Sigmoid colon (tissue), 7 donors: ENCODE measurements at places on chromosomes 2 and 18.
A peak's percentile ranks its signal among the peaks of the same experiment; 100 is the strongest.

GRCh38 chr2:96353032-96353561 lies 17.5 kb downstream of the NCAPH start:
- no peaks in the 10 kb centered on the region for H3K4me1 ChIP-seq
- no peak overlapping the region for H3K4me3 ChIP-seq
- no peak for DNase-seq
- peak overlapping the region; percentile 54 for H3K27ac ChIP-seq
- H3K27me3 ChIP-seq = no peaks in the 10 kb centered on the region

DNA sequence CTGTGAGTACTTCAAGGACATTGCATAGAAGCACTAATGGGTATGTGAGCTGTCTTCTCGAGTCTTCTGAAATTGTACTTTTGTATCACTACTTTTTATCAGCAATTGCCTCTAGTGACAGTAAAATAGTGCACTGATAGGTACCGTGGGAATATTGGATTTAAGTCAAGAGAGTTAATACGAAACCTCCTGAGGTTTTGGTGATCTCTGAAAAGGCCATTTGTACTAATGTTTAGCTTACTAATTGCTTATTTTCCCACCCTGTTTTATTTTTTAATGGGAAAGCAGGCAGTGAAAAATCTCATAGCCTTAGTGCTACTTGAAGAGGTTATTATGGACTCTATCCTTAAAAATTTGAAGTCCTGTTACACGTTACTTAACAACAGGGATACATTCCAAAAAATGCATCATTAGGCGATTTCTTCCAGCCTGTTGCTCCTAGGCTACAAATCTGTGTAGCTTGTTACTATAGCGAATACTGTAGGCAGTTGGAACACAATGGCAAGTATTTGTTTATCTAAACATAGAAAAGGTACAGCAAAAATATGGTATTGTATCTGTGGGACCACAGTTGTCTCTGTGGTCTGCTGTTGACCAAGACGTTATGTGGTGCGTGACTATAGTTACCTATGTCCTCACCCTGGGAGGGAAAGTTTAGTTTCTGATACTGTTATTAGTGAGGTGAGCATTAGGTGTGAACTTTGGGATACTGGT lies 65.9 kb downstream of the CAB39 start:
- peak overlapping the region; percentile 8 for H3K27ac ChIP-seq
- peaks cover 50% of the 10 kb centered on the region for H3K4me1 ChIP-seq
- H3K36me3 ChIP-seq = no peaks in the 10 kb centered on the region
- H3K4me3 ChIP-seq = no peak overlapping the region
- DNase-seq = no peak

- no peak overlapping the region for H3K27ac ChIP-seq
- H3K36me3 ChIP-seq = no peaks in the 10 kb centered on the region
- H3K4me1 ChIP-seq = no peaks in the 10 kb centered on the region
Measured at GRCh38 chr2:29082804-29083495, 8.6 kb upstream of the PCARE start.

- no peak overlapping the region for H3K27ac ChIP-seq
- no peaks in the 10 kb centered on the region for H3K27me3 ChIP-seq
- H3K36me3 ChIP-seq = no peaks in the 10 kb centered on the region
Measured at GRCh38 chr2:44450082-44450481, 88.3 kb downstream of the CAMKMT start.

DNA sequence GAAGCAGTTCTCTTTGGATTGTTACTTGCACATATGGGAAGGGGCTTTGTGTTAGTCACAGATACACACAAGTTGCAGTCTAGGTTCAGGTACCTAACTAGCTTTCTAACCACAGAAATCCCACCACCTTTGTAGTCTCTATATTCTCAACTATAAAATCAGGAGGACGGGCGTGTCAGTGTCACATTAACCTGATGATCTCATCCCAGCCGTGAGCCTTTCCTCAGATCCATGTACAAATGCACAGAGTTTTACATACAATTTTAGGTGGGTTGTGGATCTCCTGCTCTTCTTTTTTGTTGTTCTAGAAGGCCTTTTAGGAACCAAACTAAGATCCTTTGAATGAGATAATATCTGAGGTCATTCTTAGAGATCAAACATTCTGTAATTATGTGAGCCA lies 94.0 kb downstream of the ZNF532 start:
- H3K27ac ChIP-seq = no peak overlapping the region
- H3K4me1 ChIP-seq = peaks cover 9% of the 10 kb centered on the region
- no peak overlapping the region for H3K4me3 ChIP-seq
- H3K27me3 ChIP-seq = no peaks in the 10 kb centered on the region
- H3K36me3 ChIP-seq = no peaks in the 10 kb centered on the region

DNA sequence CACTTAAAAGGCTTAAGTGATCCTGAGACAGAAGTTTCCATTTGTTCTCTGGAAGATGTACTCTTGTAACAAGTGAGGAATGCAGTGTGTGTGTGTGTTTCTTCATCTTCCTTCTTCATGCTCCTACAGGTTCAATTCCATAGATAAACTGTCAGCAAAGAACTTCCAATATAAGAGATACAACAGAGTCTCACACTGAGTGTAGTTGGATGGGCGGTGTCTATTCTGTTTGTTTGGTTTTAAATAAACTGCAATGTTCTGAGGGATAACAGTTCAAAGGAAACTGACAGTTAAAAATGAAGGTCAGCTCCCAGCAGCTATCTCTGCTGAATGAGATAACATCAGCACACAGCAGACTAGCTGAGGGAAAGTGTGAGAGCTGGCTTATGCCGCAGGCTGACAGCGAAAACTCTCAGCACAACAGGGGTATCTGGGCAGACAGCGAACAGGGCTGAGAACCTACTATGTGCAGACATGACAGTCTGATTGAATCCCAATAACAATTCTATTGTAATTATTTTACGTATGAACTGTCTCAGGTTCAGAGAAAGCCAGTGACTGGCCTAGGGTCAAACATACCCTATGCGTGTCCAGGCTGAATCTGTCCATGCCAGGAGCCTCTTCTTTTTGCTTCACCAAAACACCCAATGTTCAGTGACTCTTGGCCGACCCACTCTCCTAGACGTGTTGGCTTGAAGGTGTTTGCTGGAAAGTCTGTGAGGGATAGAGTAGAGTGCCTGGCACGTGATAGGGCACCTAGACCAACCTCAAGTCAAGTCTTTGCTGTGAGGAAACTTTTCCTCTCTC lies 201.9 kb upstream of the TRIB2 start:
- no peaks in the 10 kb centered on the region for H3K36me3 ChIP-seq
- H3K27me3 ChIP-seq = no peaks in the 10 kb centered on the region
- no peaks in the 10 kb centered on the region for H3K4me1 ChIP-seq
- no peak overlapping the region for H3K4me3 ChIP-seq
- no peak overlapping the region for H3K27ac ChIP-seq

GRCh38 chr18:28411806-28412205 lies 234.9 kb upstream of the CDH2 start:
- no peak for DNase-seq
- H3K36me3 ChIP-seq = no peaks in the 10 kb centered on the region
- H3K4me1 ChIP-seq = no peaks in the 10 kb centered on the region
- H3K4me3 ChIP-seq = no peak overlapping the region

- no peaks in the 10 kb centered on the region for H3K4me1 ChIP-seq
- no peak for DNase-seq
- no peak overlapping the region for H3K4me3 ChIP-seq
Measured at GRCh38 chr18:74760436-74760835, 162.8 kb downstream of the ZNF407 start.

DNA sequence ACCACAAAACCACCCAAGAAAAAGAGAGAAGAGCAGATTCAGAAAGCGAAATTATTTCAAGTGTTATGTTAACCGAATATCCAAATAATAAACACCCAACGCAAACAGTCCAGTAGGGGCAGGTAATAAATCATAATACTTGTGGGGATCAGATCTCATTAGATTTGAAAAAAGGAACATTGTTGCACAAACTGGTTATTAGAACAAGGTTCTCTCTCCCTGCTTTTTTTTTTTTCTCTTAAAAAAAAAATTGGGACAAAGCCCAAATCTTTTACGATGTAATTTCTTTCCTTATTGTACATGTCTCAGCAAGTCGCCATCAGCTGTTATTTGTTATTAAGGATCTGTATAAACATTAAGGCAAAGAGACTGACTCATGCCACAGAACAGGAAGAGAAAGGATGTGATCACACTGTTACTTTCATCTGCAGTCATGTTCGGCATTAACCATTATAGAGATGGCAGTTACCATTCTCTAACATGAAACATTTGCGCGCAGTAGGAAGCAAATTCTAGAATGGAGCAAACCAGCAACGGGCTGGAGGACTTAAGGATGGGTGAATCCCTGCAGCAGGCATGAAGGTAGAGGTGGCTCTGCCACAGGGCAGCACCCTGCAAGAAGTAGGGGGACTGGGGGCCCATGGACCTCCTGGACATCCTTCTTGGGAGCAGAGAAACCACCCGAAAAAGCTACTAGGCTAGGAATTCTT lies 42.0 kb downstream of the EPHA4 start:
- peaks cover 46% of the 10 kb centered on the region for H3K4me1 ChIP-seq
- H3K27ac ChIP-seq = no peak overlapping the region
- no peak for DNase-seq
- no peaks in the 10 kb centered on the region for H3K36me3 ChIP-seq

DNA sequence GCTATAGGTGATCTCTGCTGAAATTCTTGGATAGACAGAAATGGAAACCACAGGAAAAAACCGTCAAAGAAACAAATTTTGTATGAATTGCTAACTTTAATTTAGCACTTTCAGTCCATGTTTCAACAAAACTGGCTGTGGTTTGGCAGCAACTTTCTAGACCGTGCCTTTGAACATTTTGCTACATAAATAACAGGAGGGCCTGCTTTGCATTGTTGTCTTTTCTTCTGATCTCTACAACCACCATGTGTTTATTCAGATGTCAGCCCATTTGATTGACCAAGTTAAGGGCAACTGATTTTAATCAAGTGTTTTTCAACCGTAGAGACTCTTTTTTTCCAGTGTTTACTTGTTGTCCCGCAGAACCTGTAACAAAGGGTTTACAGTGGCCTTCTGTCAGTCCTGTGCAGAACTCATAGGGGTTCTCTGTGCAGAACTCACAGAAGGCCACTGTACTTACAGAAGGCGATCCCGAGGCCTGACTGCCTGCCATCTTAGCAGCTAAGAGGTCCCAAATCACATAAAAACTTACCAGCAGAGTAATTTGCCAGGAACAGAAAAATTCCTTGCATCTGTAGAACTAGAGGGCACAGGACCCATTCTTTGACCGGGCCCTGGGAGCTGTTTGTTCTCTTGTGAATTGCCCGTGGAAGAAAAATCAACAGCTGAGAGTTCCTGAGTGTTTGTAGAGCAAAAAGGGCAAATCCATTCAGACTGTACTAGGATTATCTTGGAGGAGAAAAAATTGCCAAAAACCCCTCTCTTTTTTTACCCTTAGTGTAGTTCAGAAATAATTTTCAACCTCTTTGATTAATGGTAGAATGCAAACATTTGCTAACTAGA lies 120.6 kb downstream of the PRKRA start:
- no peaks in the 10 kb centered on the region for H3K36me3 ChIP-seq
- H3K27ac ChIP-seq = no peak overlapping the region
- no peak overlapping the region for H3K4me3 ChIP-seq
- DNase-seq = no peak

DNA sequence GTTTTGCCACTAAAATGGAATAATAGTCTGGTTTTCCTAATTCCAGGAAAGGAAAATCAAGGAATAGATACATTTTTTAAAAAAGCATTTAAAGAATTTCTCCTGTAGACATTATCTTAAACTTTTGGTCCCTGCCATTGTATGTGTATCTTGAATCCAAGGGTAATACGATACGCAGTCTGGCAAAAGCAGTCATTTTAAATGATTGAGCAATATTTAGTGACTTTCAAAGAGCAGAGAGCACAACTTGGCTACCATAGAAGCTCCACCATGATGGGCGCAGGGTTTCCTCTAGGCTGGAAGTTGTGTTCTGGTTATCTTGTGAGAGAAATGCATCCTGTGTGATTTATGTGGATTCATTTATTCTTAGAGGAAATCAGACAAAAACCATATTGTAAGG lies 92.9 kb downstream of the NEDD4L start:
- no peak overlapping the region for H3K4me3 ChIP-seq
- H3K36me3 ChIP-seq = no peaks in the 10 kb centered on the region
- no peaks in the 10 kb centered on the region for H3K27me3 ChIP-seq
- peaks cover 4% of the 10 kb centered on the region for H3K4me1 ChIP-seq
- H3K27ac ChIP-seq = no peak overlapping the region
- DNase-seq = no peak

DNA sequence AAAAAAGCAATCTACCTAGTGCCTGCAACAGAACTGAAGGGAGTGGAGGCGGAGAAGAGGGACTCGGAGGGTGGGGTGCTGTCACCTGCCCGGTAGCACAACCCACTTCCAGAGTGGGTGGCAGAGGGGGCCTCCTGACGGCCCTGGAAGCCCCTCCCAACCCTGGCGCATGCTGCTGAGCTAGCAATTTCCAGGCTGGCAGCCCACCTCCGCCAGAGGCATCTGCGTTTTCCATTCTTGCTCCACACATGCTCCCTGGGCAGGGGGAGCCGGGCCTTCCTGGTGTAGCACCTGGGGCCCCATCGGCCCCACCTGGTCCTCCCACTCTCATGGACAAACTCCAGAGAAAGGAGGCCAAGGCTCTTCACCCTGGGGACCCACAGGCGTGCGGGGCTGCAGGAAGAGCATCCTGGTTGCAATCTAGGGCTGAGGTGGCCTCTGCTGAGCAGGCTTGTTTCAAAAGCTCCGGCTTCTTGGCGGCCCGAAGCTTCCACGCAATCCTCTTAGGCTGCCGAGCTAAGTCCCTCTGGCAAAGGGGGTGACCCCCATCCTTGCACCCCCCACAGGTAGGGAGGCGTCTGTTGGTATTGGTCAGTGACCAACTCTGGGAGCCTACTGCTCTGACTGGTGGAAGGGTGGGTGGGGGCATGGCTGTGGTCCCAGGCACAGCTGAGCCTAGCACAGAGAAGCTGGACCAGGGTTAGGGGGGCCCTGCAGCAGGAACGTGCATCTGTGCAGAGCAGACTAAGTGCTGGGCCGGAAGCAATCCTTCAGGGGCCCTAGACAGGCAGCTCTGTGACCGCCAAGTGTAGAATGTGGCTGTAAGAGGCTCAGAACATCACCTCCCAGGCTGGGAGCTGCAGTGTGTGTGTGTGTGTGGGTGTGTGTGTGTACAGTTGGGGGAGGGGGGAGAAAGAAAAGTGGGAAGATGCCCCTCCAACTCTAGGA lies 2.6 kb downstream of the HS6ST1 start:
- H3K4me1 ChIP-seq = no peaks in the 10 kb centered on the region
- H3K36me3 ChIP-seq = no peaks in the 10 kb centered on the region
- peak; percentile 75 for DNase-seq
- peak overlapping the region; percentile 87 for H3K4me3 ChIP-seq

GRCh38 chr18:70398076-70398475 lies 109.2 kb downstream of the SOCS6 start:
- H3K4me1 ChIP-seq = no peaks in the 10 kb centered on the region
- no peak overlapping the region for H3K4me3 ChIP-seq
- DNase-seq = no peak
- no peaks in the 10 kb centered on the region for H3K36me3 ChIP-seq
- H3K27me3 ChIP-seq = no peaks in the 10 kb centered on the region
